ENCODE measurements at places on chromosomes 5 and 9. TPM values are rescaled to one million over a fixed set of nuclear protein-coding genes. Genes with fewer than 3 reads are reported as not detected.

Gene NNT
- 80.3 TPM for total RNA-seq

Gene AGTPBP1
- total RNA-seq = 20.3 TPM

Gene DDX4
- not detected for total RNA-seq

Gene FOXD4L6
- not detected for total RNA-seq

Gene OR1J4
- total RNA-seq = 0.45 TPM

Gene PGM5
- total RNA-seq = 13.5 TPM

Gene TMEM215
- total RNA-seq = not detected

Gene FGF1
- total RNA-seq = 1.2 TPM

Gene FRMPD1
- not detected for total RNA-seq

Gene SLC9A3
- 1.8 TPM for total RNA-seq

Gene FAM221B
- total RNA-seq = not detected

Gene JAKMIP2
- total RNA-seq = 1.4 TPM

Gene CDKN2A
- 21.8 TPM for total RNA-seq

Gene PDE4D
- total RNA-seq = 9.2 TPM

Gene SLC2A6
- total RNA-seq = 7.3 TPM
